ENCODE measurements at places on chromosomes 3 and 15.

GRCh38 chr3:186506191-186506739 lies 37.9 kb downstream of the CRYGS start:
- DNase-seq: no peak

- DNase-seq: no peak
Observed at GRCh38 chr3:123336001-123336400, 112.9 kb downstream of the ADCY5 start.

DNA sequence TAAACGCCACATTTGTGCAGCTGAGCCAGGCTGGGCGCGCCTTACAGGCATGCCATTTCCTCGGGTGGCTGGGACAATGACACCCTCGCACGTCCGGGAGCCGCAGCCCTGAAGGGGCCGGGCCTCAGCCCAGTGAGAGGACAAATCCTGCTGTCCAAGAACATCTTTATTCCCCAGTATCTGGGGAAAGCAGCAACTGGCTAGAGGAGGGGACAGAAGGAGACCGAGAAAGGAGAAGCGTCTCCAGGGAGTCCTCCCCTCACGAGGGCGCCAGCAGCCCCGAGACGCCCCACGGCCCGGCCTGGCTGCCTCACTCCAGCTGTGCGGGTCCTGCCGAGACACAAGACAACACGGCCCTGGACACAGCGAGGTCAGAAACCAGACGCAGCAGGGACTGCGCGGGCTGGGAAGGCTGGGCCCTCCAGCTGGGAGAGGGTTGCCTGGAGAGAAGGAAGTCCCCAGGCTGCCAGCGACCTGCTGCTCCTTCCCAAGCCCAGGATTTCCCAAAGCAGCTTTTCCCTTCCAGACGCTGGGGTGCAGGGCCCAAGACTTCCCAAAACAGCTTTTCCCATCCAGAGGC lies 130.2 kb downstream of the CHSY1 start:
- DNase-seq: peak; percentile 20

DNA sequence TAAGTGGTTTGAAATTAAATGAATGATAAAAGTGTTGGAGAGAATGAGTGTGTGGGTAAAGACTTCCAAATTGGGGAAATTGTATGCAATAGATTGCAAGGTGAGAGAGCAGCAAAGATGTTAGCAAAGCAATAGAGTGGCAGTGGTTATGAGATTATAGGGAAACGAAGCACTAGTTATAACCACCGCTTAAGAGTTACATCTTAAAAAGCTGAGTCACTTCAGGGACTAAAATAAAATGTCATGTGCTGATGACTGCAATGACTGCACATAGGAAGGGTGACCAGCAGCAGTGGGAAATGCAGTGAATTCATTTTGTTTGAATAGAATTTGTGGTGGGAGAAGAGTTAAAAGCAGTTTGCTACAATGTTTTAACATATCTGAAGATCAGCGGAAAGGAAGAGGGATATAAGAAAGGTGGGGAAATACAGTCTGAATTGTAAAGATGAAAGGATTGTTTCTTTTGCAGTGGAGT lies 127.3 kb downstream of the RAP2B start:
- DNase-seq: no peak

- DNase-seq: no peak
Observed at GRCh38 chr3:98766924-98767323, 3.8 kb downstream of the ST3GAL6 start.

GRCh38 chr3:55376753-55377347 lies 110.3 kb downstream of the WNT5A start:
- no peak for DNase-seq

DNA sequence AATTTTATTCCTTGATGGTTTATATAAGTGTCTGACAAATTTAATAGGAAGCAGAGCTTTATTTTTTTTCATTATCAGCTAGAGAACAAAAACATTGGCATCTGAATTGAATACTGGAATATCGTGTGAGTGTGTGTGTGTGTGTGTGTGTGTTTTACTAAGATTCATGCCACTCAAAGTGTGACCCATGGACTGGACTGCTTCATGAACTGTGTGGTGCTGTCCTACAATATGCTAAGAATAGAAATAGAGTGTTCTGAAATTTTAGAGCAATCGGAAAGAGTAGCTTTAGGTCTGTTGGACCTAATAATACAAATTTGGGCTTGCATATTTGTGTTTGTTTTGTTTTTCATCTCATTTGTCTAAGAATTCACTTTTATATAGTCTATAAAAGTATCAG lies 89.6 kb downstream of the MITF start:
- no peak for DNase-seq

- no peak for DNase-seq
Observed at GRCh38 chr15:73746261-73746660, 6.9 kb downstream of the INSYN1 start.

- DNase-seq: no peak
Observed at GRCh38 chr3:170132335-170132734, 49.2 kb downstream of the PHC3 start.

DNA sequence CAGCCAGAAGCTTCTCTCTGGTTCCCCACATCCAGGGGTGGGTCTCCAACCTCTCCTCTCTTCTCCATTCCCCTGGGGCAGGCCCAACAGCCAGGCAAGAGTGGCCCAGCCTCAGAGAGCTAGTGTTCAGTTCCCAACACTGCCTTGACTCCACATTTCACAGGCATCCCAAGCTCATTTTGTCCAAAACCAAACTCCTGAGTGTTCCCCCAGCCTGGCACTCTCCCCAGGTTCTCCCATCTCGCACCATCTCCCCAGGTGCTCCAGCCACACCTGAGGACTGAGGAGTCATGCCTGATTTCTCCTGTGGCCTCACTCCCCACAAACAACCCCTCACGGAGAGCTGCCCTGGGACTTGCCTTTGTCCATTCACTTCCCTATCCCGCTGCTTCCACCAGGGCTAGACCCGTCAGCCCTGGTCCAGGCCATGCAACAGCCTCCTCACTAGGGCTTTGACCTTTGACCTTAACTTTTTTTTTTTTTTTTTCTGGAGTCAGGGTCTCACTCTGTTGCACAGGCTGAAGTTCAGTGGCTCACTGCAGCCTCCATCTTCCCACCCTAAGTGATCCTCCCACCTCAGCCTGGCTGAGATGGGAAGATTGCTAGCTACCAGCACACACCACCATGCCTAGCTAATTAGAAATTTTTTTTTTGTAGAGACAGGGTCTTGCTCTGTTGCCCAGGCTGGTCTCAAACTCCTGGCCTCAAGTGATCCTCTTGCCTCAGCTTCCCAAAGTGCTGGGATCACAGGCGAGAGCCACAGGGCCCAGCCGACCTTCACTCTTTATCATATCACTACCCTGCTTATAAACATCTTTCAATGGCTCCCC lies 3.9 kb upstream of the CSK start:
- DNase-seq: no peak

DNA sequence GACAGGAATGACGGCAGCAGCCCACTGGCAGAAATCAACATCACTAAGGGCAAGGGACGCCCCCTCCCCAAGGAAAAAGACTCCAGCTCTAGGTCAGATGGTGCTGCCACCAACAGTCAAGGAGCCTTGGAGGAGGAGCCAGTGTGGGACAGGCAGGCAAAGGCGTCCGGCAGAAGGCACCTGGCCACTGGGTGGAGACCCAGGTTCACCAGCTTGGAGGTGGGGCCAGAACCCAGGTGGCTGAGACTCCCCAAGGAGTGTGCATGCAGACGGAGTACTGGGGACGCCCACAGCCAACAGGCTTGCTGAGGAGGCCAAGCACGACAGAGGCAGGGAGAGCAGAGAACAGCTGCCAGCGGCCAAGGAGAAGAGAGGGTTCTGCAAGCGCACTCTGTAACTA lies 35.2 kb downstream of the PTPN23 start:
- DNase-seq: no peak

DNA sequence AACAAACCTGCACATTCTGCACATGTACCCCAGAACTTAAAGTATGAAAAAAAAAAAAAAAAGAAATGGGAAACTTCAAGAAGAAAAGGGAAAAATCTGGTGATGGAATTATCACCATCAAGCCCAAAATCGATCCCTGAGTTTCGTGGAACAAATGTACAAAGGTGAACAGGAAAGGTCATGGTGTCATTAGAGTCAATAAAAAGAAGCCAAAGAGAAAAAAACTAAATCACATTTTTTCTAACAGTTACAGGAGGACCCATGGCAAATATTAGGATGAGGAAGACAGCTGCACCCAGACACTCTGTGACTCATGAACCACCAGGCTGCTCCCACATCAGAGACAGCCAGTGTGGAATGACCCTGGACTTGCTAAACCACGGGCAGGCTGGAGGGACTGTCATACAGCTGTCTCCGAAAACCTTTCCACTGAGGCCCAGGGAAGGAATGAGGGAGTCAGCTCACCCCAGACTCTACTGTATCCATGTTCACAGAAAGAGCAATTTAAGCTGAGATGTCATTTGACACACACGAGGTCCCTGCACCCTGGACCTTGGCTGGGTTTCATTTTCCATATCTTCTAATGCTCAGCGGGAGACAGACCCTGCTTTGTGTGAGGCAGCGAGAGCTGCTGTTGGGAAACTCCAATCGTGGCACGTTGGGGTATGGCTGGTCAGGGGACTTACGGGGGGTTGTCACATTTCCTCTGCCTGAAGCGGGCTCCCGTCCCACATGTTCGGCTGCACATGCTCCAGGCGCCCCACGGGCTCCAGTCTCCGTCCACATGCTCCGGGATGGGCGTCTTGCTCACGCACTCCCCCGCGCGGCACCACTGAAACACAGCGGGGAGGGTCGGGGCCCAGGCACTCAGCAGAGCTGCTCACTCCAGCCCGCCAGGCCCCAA lies 210.2 kb downstream of the ADAMTS17 start:
- no peak for DNase-seq

GRCh38 chr3:183823963-183824362 lies 1.4 kb downstream of the MAP6D1 start:
- no peak for DNase-seq

GRCh38 chr15:52797625-52798501 lies 7.7 kb upstream of the ONECUT1 start:
- no peak for DNase-seq

GRCh38 chr3:45826908-45827307 lies 15.0 kb downstream of the LZTFL1 start:
- DNase-seq: no peak
